ENCODE measurements at places on chromosomes 13 and 19. TPM values are rescaled to one million over a fixed set of nuclear protein-coding genes. Genes with fewer than 3 reads are reported as not detected.

Gene CEACAM6
- total RNA-seq: 9.6 TPM

Gene PTGIR
- total RNA-seq: not detected

Gene ZNF154
- total RNA-seq: 4.7 TPM

Gene BCAM
- total RNA-seq: 26.0 TPM

Gene NCLN
- total RNA-seq: 96.2 TPM

Gene CEACAM8
- not detected for total RNA-seq

Gene NLRP5
- not detected for total RNA-seq

Gene LIM2
- total RNA-seq: not detected

Gene ZNF575
- total RNA-seq: under 0.01 TPM

Gene RDH8
- not detected for total RNA-seq

Gene CHAF1A
- 5.5 TPM for total RNA-seq

Gene ZFP30
- 17.1 TPM for total RNA-seq

Gene LILRA2
- total RNA-seq: not detected

Gene GAS6
- total RNA-seq: 34.9 TPM

Gene WASF3
- 5.1 TPM for total RNA-seq

Gene SULT2A1
- total RNA-seq: not detected

Gene OR7C1
- not detected for total RNA-seq
